ENCODE measurements at places on chromosomes 6 and 20.

DNA sequence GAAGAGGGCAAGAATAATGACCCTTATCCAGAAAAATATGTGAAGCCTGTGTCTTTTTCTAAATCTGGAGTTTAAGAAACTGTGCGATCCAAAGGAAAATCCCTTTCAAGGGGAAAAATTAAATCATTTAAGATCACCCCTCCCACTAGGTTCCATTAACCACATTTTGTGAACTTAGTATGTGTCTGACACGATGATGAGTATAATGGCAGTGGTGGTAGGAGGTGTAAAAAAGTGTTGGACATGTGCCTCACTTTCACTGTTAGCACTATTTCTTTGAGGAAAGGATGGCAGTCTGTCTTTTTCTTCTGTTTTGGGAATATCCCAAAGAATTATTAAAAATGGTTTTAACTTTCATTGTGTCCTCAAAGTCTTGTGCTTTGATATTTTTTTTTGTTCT lies 392.3 kb upstream of the CITED2 start:
- no peaks in the 10 kb centered on the region for H3K27me3 ChIP-seq
- H3K4me1 ChIP-seq, result no peaks in the 10 kb centered on the region
- H3K4me3 ChIP-seq, result no peak overlapping the region
- no peaks in the 10 kb centered on the region for H3K36me3 ChIP-seq

DNA sequence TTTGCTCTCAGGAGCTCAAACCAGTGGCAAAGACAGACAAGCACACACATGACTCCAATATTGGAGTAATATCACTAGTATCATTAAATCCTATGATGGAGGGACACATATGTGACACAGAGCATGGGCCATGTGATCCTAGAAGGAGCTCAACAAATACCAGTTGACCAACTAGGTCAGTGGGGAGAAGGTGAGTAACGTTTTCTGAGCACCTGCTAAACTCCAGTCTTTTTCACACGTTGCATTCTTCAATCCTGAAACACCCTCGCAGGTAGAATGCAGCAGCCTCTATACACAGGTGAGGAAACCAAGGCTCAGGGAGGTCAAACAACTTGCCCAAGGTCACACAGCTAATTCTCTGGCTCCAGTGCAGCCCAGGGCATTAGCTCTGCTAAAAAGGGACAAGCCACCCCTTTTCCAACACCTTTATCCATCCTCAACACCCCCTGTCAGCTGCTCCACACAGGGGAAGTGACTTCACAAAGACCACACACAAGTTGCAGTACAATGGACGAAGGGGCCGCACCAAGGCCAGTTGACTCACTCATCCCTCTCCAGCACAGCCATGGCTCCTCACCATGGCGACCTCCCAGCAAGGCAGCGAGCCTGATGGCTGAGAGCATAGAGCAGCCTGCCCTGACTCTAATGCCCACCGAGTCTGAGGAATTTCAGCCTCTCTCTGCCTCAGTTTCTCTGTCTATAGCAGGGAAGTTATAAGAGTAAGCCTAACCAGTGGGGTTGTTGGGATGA lies 4.4 kb downstream of the CAPN11 start:
- peak overlapping the region; percentile 33 for H3K27ac ChIP-seq
- H3K36me3 ChIP-seq, result no peaks in the 10 kb centered on the region
- H3K27me3 ChIP-seq, result no peaks in the 10 kb centered on the region
- no peak overlapping the region for H3K4me3 ChIP-seq
- peak; percentile 64 for DNase-seq

GRCh38 chr6:81606965-81607381 lies 145.5 kb downstream of the TENT5A start:
- H3K36me3 ChIP-seq, result no peaks in the 10 kb centered on the region
- no peak overlapping the region for H3K27ac ChIP-seq
- no peak for DNase-seq
- no peaks in the 10 kb centered on the region for H3K4me1 ChIP-seq
- H3K27me3 ChIP-seq, result no peaks in the 10 kb centered on the region
- H3K4me3 ChIP-seq, result no peak overlapping the region

GRCh38 chr6:73362358-73362757 lies at the start of gene KHDC3L:
KHDC3L (plus strand) TSS chr6:73362658; CDS start chr6:73362730, 72 bp downstream.
- H3K4me3 ChIP-seq, result no peak within 1 kb of the TSS
- H3K27me3 ChIP-seq, result no peaks in the 10 kb centered on the region
- H3K36me3 ChIP-seq, result no peaks in the 10 kb centered on the region

- no peaks in the 10 kb centered on the region for H3K27me3 ChIP-seq
- no peaks in the 10 kb centered on the region for H3K4me1 ChIP-seq
- DNase-seq, result no peak
- no peaks in the 10 kb centered on the region for H3K36me3 ChIP-seq
- no peak overlapping the region for H3K4me3 ChIP-seq
- no peak overlapping the region for H3K27ac ChIP-seq
Measured at GRCh38 chr6:56660381-56660730, 17.7 kb upstream of the DST start.

DNA sequence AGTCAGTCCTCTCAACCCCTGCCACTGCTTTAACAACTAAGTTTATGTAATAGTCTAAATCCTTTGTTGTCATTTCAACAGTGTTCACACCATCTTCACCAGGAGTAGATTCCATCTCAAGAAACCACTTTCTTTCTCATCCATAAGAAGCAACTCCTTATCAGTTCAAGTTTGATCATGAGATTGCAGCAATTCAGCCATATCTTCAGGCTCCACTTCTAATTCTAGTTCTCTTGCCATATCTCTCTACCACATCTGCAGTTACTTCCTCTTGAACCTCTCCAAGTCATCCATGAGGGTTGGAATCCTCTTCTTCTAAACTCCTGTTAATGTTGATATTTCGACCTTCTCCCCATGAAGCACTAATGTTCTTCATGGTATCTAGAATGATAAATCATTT lies 57.9 kb upstream of the FOXO3 start:
- H3K4me3 ChIP-seq, result no peak overlapping the region
- H3K4me1 ChIP-seq, result no peaks in the 10 kb centered on the region
- no peak overlapping the region for H3K27ac ChIP-seq
- H3K36me3 ChIP-seq, result no peaks in the 10 kb centered on the region
- no peaks in the 10 kb centered on the region for H3K27me3 ChIP-seq

DNA sequence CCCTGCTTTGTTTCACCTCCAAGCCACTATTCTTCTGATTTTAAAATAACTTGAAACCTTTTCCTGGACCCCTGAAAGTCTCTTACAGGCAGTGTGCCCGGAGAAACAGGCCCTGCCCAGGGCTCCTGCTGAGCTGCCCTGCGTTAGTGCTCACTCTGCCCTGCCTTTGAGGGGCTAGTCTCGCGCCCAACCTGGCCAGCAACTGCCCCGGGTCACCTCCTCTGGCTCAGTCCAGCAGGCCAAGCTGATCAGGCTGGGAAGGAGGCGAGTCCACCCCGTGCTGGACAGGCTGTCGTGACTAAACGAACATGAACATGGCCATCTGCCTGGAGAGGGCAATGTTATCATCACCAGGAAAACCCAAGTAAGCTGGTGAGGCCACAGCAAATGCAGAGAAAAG lies 245.4 kb downstream of the ANKRD60 start:
- DNase-seq, result no peak
- no peak overlapping the region for H3K4me3 ChIP-seq
- H3K27ac ChIP-seq, result no peak overlapping the region
- H3K36me3 ChIP-seq, result no peaks in the 10 kb centered on the region
- no peaks in the 10 kb centered on the region for H3K27me3 ChIP-seq

GRCh38 chr20:20341371-20341770 lies 26.5 kb upstream of the INSM1 start:
- no peak for DNase-seq
- H3K27me3 ChIP-seq, result no peaks in the 10 kb centered on the region
- H3K27ac ChIP-seq, result no peak overlapping the region
- no peaks in the 10 kb centered on the region for H3K36me3 ChIP-seq

- H3K36me3 ChIP-seq, result no peaks in the 10 kb centered on the region
- no peak for DNase-seq
- H3K27ac ChIP-seq, result no peak overlapping the region
- no peak overlapping the region for H3K4me3 ChIP-seq
- H3K27me3 ChIP-seq, result no peaks in the 10 kb centered on the region
- H3K4me1 ChIP-seq, result peaks cover 13% of the 10 kb centered on the region
Measured at GRCh38 chr6:20589266-20589665, 55.0 kb downstream of the CDKAL1 start.
